CD4-positive, alpha-beta T cell treated with Interleukin-12 subunit alpha and Interleukin-12 subunit beta, for 1 hour (primary cell): ENCODE measurements at places on chromosomes 6 and 20.

GRCh38 chr6:37321101-37321500 lies 32.7 kb upstream of the RNF8 start:
- no peak for DNase-seq

DNA sequence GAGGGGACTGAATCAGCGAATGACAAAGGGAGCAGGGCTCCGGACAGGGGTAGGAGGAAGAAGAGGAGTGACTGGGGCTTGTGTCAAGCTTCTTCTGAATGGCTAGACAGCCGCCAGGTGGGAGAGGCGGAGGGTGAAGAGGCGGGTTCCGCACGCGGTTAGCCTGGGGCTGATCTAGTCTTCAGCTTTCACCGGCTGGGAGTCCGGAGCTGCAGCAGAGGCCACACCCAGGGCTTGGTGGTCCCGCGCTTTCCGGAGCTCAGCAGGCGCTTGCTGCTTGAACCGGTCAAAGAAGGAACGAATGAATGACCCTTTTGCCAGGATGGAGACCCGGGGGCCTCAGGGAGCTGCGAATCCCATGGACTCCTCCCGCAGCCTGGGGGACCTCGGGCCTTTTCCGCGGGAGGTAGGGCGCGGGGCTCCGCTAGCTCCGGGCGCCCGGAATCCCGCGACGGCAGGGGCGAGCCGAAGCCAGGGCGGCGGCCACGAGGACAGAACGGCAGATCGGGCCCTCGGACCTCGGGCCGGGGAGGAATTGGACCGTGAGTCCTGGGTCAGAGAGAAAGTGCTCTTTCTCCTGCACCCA lies at the start of gene C6orf141:
C6orf141 (plus strand) TSS at position 177 of the 586 bp plus-strand sequence; CDS start at position 302, 125 bp downstream.
- no peak for DNase-seq

GRCh38 chr6:41536795-41537758 lies 9.1 kb upstream of the FOXP4 start:
- no peak for DNase-seq

GRCh38 chr6:43953256-43953655 lies 174.0 kb downstream of the MRPL14 start:
- no peak for DNase-seq

GRCh38 chr6:105560611-105561066 lies 157.8 kb upstream of the PREP start:
- no peak for DNase-seq

GRCh38 chr6:36946526-36946925 lies 8.0 kb upstream of the PI16 start:
- no peak for DNase-seq

DNA sequence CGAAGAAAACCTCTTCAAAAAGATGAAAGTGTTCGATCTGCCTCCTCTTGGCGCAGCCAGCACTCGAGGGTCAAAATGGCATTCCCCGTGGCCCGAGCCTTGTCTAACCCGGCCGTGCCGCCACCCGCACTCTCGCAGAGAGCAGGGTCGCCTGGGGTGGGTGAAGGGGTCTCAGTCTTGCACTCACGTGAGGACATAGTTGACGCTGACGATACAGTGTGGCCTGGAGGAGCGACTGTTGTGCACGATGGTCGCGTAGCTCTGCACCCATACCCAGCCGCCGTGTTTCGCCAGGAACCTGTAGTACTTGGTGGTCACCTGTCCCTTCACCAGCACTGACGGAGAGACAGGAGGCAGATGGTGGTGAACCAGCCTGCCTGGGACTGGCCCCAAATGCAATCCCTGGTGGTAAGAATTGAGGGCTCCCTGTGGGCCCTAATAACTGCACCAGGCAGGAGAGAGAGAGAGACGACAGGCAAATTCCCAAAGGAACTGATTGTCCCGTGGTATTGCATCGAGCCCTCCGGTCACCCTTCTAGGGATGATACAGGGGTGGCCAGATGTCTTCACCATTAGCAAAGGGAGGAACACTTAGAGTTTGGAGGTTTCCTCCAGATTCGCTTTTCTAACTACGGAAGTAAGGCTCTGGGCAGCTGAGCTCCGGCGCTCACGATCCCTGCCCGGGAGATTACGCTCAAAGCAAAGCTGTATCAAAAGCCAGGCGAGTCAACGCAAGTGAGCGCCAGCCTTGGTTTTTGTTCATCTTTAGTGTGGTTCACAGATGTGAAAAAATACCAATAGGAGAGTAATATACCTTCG lies 17.4 kb downstream of the SIM1 start:
- DNase-seq, result no peak

DNA sequence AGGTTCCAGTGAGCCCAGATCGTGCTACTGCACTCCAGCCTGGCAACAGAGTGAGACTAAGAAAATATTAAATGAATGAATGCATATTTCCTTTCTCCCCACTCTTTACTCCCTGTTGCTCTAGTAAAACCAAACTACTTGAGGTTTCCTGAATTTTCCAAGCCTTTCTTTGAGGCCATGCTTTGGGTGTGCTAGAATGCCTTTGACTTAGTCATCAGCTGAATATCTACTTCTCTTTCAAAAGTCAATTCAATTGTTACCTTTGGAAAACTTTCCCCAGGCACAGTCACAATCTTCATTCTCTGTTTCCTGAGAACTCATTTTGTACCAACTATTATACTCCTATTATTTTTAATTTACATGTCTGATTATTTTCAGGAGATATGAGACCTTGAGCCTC lies 27.5 kb upstream of the CEP85L start:
- no peak for DNase-seq
